ENCODE measurements at places on chromosomes 16 and 17.

GRCh38 chr17:7867881-7868329, 10.1 kb downstream of the CYB5D1 start:
- DNase-seq, result no peak

GRCh38 chr16:53982631-53983042, 278.7 kb downstream of the FTO start:
- DNase-seq, result no peak

DNA sequence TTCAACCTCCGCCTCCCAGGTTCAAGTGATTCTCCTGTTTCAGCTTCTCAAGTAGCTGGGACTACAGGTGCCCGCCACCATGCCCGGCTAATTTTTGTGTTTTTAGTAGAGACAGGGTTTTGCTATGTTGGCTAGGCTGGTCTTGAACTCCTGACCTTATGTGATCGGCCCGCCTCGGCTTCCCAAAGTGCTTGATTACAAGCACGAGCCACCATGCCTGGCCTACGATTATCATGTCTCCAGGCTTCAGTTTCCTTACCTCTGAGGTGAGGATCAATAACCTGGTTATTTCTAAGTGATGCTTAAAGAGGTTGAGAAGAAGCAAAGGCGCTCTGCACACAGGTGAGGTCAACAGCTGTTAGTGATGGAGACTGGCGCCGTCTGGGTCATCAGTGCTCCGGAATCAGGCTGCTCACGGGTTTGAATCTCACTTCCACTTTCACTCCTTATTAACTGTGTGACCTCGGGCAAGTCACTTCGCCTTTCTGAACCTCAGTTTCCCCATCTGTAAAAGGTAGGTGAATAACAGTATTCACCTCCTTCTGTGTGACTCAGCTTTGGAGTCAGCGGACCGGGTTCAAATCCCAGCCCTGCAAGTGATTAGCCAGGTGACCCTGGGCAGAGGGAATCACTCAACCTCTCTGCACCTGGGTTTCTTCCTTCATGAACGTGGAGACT, 745 bp upstream of the ABCC1 start:
- DNase-seq, result no peak

- no peak for DNase-seq
Measured at GRCh38 chr16:78405833-78406232, 306.4 kb downstream of the WWOX start.

DNA sequence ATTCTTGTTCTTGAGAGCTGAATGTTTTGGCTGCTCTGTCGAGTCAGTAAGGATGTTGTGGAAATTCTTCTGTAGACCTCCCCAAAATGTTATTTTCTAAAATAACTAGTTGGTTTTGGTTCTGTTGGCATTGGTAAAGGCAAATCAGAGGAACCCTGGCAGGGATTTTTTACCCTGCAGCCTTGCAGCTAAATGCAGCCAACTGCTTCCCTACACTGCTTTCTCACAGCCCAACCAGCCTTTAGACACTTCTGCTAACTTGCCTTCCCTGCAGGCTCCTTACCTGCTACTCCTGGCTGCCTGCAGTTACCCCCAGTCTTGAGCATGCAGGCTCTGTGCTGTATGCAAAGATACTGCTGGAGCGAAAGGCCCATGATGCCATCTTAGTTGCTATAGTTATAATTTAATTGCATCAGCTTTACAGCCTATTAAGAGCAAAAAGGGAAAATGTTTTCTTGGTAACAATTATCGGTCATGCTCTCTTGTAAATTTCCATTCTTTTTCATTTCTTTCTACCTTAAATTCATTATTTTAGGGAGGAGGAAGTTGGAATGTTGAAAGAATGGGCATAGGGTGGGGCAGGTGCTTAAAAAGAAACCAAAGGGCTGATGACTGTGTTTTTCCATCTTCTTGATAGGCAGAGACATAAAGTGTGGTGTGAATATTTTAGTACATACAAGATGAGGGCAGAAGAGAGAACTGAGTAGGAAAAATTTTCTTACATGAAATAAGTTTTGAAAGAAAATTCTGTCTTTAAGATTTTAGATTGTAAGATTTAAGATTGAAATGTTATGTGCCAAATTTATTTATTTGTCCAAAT, 20.0 kb downstream of the NUP93 start:
- no peak for DNase-seq

DNA sequence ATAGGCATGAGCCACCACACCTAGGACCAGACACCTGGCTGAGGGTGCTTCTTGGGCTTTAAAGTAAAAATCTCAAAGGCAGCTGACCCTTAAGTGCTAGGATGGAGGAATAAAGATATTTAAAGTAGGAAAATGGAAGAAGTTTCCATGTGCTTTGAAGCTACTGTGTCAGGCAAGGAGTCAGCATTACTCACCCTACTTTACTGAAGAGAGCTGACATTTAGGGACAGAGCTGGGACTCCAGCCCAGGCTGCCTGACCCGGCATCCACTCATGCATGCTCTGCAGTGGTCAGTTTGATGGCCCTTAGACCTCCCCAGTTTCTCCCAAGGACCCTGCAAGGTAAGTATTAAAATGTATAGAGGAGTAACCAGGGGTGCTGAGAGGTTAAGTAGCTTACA, 124.7 kb upstream of the PLCG2 start:
- DNase-seq, result no peak

DNA sequence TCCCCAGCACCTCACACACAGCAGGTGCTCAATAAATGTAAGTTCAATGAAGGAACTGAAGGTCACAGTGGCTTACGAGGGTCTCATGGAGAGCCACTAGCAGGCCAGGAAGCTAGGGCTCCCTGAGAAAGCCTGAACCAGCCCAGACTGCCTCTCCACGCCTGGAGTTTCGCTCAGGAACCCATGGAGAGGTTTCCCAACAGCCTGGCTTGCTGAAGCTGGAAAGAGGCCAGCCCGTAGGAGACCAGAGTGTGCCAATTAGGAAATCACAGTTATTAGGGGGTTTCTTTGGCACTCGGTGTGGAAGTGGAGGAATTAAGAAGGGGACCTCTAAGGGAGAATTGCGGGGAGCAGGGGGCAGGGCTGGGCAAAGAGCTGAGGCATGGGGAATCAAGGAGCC, 36.3 kb upstream of the CACNG1 start:
- no peak for DNase-seq

DNA sequence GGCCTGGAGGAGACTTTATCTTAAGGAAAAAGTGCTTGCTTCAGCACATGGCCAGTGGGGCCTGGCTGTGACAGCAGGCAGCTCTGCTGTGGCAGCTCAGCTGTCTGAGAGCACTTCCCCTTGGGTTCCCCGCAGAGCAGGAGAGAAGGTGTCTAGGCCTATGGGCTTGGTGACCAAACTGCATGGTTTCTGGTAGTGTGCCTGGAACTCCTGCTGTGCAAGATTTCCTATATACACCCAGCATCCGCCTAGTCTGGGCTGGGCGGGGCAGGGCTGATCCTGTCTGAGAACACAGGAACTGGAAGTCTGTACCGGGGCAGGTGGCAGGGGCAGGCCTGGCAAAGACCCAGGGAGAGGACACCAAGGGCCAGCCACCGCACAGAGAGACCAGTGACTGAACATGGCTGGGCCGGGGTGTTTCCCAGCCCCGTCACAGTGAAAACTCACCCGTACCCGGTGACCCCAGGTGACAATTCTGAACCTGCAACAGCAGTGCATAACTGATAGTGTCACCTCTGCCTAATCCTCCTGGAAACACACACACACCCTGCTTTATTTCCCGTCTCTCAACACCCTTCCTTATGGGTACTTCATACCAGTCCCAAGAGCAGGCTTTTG, 39.3 kb downstream of the CHD9 start:
- DNase-seq, result no peak

GRCh38 chr16:75038036-75038858, 39.4 kb downstream of the ZNRF1 start:
- DNase-seq, result no peak

DNA sequence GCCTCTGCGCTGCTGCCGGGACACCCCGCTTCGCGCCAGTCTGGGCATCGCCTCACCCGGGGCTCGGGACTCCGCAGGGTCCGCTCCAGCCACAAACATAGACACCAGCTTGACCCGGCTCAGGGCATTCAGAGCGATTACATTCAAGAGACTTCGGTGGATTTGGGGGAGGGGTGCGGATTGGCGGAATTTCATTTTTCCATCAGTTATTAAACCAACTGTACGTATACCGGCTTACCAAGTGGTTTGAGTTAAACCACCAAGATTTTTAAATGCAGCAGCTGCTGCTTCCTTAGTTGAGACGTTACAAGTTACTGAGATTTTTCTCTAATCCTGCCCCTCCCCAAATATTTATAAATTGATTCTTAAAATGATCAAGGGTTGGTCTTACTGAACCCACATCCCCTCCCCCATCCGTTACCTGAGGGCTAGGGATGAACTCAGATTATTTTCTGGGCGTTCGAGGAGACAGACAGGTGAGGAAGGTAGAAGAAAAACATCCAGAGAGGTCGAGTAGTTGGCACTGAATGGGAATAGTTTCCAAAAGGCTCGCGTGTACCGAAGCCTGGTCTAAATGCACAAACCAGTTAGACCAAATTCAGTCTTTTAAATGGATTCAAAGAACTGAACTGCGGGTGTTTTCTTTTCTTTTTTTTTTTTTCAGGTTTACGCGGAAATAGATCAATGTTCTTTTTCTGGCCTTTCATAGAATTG, 1.5 kb downstream of the CRHR1 start:
- DNase-seq, result no peak

DNA sequence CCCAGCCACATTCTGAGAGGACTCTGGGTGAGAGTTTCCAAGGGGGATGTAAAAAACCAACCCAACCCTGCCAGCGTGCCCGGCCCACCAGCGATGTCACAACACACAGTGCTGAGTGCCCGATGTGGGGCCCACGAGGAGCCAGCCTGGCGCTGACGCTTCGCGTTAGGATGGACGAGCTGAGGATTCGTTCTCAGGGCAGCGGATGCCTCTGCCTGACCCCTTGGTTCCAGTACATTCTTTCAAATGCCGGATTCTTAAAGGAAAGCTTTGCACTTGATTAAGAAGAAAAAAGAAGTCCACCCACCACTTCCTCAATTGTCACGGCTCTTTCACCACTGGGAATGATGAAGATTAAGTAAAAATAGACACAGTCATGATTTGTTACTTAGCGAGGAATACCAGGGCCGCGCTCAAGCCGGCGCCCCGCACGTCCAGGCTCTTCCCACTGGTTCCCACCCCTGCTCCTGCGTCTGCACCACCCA, 79.4 kb downstream of the IRF8 start:
- DNase-seq, result no peak

- no peak for DNase-seq
Measured at GRCh38 chr17:80119271-80119791, 17.9 kb downstream of the GAA start.

DNA sequence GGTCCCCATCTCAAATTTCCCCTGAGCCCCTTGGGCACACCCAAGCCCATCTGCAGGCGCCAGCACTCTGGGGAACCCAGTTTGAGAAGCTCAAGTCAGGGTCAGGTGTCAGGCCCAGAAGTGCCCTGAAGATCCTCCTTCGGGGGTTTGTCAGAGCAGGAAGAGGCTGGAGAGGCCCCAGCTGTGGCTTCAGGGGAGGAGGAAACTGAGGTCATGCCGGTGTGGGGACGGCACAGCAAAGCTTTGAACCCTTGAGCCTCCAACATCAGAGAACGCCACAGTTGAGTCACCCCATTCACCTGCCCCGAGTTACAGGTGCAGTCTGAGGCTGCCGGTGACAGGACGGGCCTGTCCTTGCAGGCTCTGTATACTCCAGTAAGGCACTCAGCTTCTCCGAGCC, 140.2 kb upstream of the CIBAR2 start:
- no peak for DNase-seq

DNA sequence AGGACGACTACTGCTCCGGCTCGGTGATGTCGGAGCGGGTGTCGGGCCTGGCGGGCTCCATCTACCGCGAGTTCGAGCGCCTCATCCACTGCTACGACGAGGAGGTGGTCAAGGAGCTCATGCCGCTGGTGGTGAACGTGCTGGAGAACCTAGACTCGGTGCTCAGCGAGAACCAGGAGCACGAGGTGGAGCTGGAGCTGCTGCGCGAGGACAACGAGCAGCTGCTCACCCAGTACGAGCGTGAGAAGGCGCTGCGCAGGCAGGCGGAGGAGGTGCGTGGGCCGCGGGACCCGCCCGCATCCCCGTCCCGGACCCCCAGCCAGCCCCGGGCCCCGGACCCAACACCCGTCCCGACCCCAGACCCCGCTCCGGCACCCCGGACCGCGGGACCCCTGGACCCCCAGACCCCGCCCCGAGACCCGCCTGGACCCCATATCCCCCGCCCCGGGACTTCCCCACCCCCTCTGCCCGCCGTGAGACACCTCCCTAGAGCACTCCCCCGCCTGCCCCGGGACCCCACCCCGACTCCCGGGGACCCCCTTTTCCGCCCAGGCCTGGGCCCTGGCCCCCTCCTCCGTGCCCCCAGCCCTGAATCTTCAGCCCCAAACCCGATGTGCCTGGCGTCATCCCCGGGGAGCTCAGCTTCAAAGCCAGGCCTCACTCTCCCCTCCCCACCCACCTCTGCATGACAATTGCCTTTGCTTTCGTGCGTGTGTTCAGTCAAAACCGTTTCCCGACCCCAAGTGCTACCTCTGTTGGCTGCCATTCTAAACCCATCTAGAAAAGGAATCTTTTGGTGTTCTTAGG, 594 bp downstream of the MAPK8IP3 start:
- no peak for DNase-seq

DNA sequence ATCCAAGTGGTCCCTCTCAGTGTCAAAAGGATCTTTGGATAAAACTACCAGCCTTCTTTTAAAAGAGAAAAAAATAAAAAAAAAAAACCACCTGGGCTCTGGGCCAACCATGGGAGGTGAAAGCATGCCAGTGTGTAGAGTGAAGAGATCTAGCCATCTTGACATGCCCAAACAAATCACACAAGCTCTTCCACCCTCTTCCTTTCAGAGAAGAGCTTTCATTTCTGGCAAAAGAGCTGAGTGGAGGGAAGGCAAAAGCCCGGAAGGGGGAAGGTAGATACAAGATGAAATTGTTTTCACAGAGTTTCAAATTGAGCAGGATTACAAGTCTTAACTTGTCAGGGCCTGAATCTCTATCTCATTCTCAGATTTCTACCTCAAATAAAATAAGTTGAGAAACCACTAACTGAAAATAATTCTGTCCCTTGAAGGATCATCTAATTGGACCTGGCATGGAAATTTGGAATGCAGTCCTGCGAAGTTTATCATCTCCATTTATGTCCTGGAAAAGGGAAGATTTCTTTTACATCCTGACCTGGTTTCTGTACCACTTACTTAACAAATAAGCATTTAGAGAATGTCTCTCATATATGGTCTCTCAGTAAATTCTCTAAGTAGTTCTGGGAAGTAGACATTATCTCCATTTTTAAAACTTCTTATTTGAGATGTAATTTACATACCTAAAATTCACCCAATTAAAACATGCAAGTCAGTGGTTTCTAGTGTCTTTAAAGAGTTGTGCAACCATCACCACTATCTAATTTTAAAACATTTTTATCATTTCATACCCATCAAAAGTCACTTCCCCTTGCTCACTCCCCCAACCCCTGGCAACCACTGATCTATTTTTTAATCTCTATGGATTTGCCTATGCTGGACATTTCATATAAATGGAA, 93.7 kb downstream of the TANGO6 start:
- DNase-seq, result no peak
